ENCODE measurements at places on chromosomes 5 and 9. TPM values are rescaled to one million over a fixed set of nuclear protein-coding genes. Genes with fewer than 3 reads are reported as not detected.

GRCh38 chr9:91914404-91914803, 35.6 kb downstream of the ROR2 start:
- no peak for DNase-seq

GRCh38 chr5:115465431-115465830, 79.1 kb downstream of the FEM1C start:
- no peak for DNase-seq

DNA sequence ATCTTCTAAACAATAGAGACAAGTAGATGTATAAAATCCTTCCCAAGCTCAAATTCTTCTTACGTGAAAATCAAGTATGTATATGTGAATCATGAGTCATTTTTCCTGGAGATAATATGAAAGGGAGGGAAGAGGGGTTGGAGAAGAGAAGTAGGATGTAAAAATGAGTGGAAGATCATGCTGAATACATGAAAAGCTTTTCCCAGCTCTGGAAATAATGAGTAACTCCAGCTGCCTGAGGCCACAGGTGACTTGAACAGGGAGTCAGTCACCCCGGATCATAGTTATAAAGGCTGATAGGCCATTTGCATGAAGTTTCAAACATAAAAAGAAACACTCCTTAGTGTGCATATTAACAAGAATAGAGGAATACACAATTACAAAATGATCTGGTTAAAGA, 486.7 kb downstream of the EFNA5 start:
- DNase-seq: no peak

KCNV2 gene
- 0.14 TPM for polyA plus RNA-seq

GRCh38 chr9:34501889-34502425, 20.8 kb downstream of the ENHO start:
- DNase-seq: peak; percentile 62

SH3TC2 gene
- 1.5 TPM for polyA plus RNA-seq

DNA sequence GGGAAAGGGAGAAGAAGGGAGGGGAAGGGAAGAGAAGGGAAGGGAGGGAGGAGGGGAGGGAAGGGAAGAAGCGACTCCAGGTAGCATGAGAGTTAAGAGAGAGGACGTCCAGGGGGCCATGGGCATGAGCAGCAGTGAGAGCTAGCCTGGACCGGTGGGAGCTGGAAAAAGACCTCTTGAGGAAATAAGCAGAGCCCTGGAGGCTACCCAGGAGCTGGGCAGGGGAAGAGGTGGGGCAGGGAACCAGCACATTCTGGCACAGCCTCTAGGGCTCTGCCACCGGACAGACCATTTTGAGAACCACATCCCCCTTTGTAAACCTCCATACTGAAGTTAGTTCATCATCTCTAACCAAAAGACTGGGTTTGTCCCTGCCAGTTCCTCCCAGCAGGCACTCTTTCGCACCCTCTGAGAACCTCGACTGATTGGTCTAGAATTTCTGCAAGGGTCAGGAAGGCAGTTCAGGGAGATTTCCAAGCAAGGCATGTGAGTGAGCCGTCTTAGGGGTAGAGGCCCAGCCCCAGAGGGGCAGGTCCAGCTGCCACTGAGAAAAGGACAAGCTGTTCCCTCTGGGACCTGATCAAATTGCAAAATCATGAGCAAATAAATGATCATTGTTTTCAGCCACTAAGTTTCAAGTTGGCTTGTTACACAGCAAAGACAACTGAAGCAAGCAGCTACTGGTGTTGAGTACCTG, 11.6 kb downstream of the NAIF1 start:
- no peak for DNase-seq

Data from muscle of back (tissue), 13 donors.